ENCODE measurements at places on chromosomes 2 and 18.

- no peak for DNase-seq
Measured at GRCh38 chr2:197348721-197349360, 38.3 kb upstream of the ANKRD44 start.

- no peak for DNase-seq
Measured at GRCh38 chr2:14756981-14757657, 124.6 kb downstream of the LRATD1 start.

GRCh38 chr2:26646986-26647672, 6.0 kb upstream of the CIB4 start:
- DNase-seq: no peak

DNA sequence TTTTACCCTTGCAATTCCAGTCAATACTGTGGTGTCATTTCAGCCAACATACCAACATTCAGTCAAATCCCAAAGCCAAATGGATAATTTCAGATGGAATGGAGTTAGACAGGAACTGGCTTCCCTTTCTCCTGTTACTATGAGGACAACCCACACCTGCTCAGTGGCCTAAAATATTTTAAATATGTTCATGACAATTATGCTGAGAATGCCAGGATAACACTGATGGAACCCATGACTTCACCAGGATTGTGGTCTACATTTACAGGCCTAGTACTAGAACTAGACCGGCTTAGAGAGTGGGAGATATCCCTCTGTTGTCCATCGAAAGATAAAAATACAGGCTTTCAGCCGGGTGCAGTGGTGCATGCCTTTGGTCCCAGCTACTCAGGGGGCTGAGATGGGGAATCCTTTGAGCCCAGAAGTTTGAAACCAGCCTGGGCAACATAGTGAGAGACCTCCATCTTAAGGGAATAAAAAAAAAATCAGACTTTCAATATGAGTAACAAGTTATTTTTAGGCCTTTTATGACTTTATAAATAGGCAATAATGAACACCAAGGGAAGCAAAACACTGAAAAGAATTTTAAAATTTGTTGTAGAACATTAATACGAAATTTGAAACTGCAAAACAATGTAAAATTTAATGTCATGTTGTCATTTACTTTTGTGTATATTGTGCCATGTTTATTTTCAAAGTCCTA, 14.2 kb downstream of the GPATCH11 start:
- no peak for DNase-seq

- DNase-seq: no peak
Measured at GRCh38 chr2:98446850-98447249, 2.2 kb downstream of the INPP4A start.

DNA sequence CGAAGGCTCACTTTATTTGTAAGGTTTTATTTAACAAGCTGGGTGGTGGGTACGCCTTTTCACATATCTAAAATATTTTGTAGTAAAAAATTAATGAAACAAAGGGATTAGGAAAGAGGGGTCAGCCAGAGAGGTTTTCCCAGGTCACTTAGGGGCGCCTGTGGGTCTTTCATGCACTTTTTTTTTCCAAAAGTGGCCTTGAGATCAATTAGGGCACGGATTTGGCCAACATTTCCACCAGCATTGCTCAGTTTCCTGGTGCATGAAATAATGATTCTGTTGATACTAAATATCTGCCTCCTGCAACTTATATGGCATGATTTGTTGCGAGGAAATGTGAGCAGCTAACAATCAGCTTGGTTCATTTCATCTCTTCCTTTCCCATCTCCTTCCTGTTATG, 67.6 kb upstream of the ZCCHC2 start:
- no peak for DNase-seq

- peak; percentile 51 for DNase-seq
Measured at GRCh38 chr2:221104361-221104811, 467.7 kb downstream of the EPHA4 start.

GRCh38 chr2:99970292-99970868, 172.0 kb downstream of the AFF3 start:
- no peak for DNase-seq

GRCh38 chr18:8948471-8949149, 153.9 kb upstream of the NDUFV2 start:
- DNase-seq: peak; percentile 64

- no peak for DNase-seq
Measured at GRCh38 chr2:575030-575726, 102.0 kb downstream of the TMEM18 start.

DNA sequence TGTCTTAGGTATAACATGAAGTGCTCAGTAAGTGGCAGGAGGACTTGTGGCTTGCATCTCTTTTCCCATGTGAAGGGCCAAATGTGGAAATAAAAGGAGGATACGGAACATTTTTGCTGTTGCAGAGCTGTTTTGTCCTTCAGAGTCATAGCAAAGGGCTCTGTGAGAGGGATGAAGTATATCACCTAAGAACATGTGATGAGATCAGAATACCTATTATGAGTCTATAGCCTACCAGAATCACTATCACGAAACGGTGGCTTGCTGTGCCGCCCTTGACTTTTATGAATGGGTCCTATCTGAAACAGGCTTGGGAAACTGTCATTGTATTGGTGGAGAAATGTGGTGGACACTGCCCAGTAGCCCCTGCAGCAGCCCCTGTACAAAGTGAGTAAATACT, 67.0 kb upstream of the ITGB6 start:
- no peak for DNase-seq

DNA sequence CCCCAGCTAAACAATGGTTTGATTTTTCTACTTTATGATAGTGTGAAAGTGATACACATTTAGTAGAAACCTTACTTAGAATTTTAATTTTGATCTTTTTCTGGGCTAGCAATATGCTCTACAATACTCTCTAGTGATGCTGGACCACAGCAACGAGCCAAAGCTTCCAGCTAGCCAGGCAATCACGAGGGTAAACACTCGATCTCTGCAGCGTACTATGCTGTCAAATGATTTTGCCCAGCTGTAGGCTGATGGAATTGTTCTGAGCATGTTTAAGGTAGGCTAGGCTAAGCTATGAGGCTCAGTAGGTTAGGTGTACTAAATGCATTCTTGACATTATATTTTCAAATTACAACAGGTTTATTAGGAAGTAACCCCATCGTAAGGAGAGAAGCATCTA, 207.5 kb downstream of the LRRTM4 start:
- DNase-seq: no peak

GRCh38 chr2:28325173-28325566, 67.5 kb upstream of the FOSL2 start:
- DNase-seq: no peak

- DNase-seq: no peak
Measured at GRCh38 chr2:240165034-240165433, 24.6 kb upstream of the OTOS start.

All from NCI-H2171 (cell line).